8988T (cell line): ENCODE measurements at places on chromosomes 12 and 14.

DNA sequence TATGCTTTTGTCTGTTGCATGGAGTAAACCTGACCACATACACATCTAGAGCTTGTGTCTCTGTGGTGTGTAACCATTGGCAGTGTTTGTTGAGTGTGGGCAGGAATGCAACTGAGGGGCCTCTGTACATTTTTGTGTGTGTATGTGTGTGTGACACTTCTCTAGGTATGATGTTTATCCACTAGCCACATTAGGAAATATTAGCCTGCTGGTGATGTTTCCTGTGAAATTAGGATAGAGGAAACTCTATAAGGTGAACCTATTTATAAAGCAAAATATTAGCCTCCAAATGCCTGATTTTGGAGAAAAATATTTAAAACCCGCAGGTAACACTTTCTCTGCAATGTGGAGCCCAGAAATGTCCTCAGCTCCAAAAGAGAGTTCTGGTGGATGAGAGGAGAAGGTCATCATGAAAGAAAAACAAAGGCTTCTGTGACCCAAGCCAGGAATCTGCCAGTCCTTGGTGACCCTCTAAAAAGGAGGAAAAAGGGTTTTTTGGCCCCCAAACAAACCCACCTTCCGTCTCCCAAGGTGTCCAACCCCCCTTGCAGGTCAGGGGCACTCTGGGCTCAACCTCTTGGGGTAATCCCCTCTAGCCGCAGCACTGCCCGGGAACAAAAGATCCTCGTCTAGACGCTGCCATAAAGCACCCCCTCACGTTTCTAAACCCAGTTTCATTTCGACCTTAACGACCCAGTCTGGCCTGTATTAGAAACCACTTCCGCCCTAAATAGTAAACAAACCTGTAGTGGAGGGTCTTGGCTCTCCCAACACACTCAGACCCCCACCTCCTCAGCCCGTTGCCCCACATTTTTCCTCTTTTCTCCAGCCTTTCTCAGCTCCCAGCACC lies 3.1 kb upstream of the HOTAIR start:
- no peak for DNase-seq

- no peak for DNase-seq
Measured at GRCh38 chr12:123133701-123134100, 17.2 kb downstream of the PITPNM2 start.

- no peak for DNase-seq
Measured at GRCh38 chr14:56129092-56129491, 10.9 kb downstream of the PELI2 start.

GRCh38 chr14:92917041-92917940 lies 5.7 kb upstream of the CHGA start:
- DNase-seq, result no peak

DNA sequence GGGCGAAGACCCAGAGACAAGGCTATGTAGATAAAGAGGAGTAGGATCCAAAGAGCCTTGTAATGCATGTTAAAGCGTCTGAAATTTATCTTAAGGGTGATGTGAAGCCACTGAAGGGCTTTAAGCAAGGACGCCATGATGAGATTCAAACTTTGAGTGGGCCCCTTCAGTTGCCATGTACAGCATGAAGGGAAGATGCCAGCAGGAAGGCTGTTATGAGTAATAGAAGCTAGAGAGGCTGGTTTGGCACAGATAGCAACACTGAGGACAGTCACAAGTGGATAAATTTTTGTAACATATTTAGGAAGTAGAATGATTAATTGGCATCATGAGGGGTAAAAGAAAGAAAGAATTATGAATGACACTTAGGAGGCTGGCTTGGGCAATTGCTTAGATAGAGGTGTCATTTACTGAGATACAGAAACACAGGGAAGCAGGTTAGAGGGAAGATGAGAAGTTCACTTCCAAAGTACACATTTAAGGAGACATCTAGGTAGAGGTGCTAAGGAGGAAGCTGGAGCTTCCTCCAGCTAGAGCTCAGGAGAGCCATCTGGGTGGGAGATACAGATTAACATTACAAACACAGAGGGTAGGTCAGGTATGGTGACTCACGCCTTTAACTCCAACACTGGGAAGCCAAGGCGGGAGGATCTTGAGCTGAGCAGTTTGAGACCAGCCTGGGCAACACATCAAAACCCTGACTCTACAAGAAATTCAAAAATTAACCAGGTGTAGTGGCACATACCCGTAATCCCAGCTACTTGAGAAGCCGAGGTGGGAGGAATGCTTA lies 13.7 kb downstream of the ATG2B start:
- no peak for DNase-seq

GRCh38 chr12:65444996-65445395 lies 166.5 kb downstream of the MSRB3 start:
- DNase-seq, result no peak

GRCh38 chr14:57533214-57533613 lies 39.6 kb upstream of the CCDC198 start:
- DNase-seq, result peak; percentile 7

DNA sequence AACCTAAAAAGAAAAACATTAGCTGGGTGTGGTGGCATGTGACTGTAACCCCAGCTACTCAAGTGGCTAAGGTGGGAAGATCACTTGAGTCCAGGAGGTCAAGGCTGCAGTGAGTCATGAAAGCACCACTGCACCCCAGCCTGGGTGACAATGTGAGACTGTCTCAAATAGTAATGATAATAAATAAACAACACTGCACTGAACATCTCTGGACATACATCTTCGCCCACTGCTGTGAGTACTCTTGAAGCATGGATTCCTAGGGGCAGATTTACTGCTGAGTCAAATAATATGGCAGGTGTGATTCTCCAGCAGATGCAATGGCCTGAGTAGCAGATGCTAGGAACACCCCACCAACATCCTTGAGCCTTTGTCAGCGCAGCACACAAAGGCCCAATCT lies 23.6 kb downstream of the ABCB9 start:
- peak; percentile 5 for DNase-seq
